ENCODE measurements at places on chromosomes 4 and X. TPM values are rescaled to one million over a fixed set of nuclear protein-coding genes. Genes with fewer than 3 reads are reported as not detected.
A peak's percentile ranks its signal among the peaks of the same experiment; 100 is the strongest.

DNA sequence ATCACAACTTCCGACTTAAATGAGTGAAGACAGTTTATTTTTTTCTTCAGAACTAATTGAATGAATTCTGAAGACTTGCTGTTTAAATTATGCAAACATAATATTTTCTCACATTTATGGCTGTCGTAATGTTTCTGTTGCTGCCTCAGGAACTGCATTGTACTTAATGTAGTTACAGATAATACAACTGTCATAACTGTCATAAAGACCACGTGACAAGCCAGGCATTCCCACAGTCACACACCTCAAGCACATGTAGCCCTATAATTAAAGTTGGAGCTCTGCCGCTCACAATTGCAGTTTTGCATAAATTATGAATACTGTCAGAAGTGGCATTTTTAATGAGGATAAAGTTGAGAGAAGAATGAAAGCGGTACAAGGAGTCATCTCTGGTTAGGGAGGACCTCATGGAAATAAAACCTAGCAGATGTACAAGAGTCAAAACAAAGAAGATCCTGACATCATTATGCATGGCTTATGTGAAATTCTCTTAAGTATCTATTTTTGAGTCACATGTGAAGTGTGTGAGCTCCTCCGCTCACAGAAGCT, 38.5 kb upstream of the GALNTL6 start:
- no peak for DNase-seq
- no peaks in the 10 kb centered on the region for H3K27me3 ChIP-seq
- H3K27ac ChIP-seq = no peak overlapping the region
- no peak overlapping the region for H3K4me3 ChIP-seq
- no peaks in the 10 kb centered on the region for H3K4me1 ChIP-seq
- H3K36me3 ChIP-seq = no peaks in the 10 kb centered on the region

The SORCS2 gene
- not detected for total RNA-seq

- peak; percentile 10 for DNase-seq
- H3K36me3 ChIP-seq = no peaks in the 10 kb centered on the region
- no peak overlapping the region for H3K27ac ChIP-seq
- no peak overlapping the region for H3K4me3 ChIP-seq
- no peaks in the 10 kb centered on the region for H3K27me3 ChIP-seq
Measured at GRCh38 chrX:7170898-7171297, 22.9 kb upstream of the PUDP start.

The SMIM14 gene
- 15.1 TPM for total RNA-seq

GRCh38 chr4:111671756-111672155, 473.5 kb upstream of the FAM241A start:
- no peaks in the 10 kb centered on the region for H3K36me3 ChIP-seq
- no peak overlapping the region for H3K4me3 ChIP-seq
- H3K4me1 ChIP-seq = no peaks in the 10 kb centered on the region
- H3K27me3 ChIP-seq = no peaks in the 10 kb centered on the region
- no peak overlapping the region for H3K27ac ChIP-seq

DNA sequence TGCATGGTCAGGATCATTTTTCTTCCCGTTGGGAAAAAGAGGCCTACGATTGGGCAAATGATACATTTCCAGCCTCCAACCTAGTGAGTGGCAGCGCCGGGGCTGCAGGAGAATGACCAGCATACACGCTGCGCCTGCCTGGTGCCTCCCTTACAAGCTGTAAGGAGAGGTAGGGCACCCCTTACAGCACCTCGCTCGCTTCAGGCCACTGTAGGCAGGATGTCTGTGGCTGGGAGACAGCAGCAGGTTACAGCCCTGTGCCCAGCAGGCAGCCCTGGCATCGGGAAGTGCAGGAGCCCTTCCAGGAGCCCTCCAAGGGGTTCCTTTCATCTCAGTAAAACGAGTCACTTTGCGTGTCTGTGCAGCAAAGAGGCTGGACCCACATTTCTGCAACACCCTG, 88.4 kb downstream of the EVC start:
- no peak for DNase-seq
- no peaks in the 10 kb centered on the region for H3K27me3 ChIP-seq
- H3K36me3 ChIP-seq = no peaks in the 10 kb centered on the region

- H3K4me1 ChIP-seq = peaks cover 14% of the 10 kb centered on the region
- no peaks in the 10 kb centered on the region for H3K36me3 ChIP-seq
- H3K27ac ChIP-seq = peak overlapping the region; percentile 36
- no peak for DNase-seq
Measured at GRCh38 chrX:155215443-155216178, 649 bp upstream of the VBP1 start.

The POU3F4 gene
- not detected for total RNA-seq

The SLC25A53 gene
- total RNA-seq = 5.7 TPM

GRCh38 chr4:106104276-106104675, 209.0 kb downstream of the NPNT start:
- H3K36me3 ChIP-seq = no peaks in the 10 kb centered on the region
- H3K4me3 ChIP-seq = no peak overlapping the region
- no peaks in the 10 kb centered on the region for H3K27me3 ChIP-seq
- no peak overlapping the region for H3K27ac ChIP-seq
- H3K4me1 ChIP-seq = no peaks in the 10 kb centered on the region

The EFHC2 gene
- total RNA-seq = not detected

GRCh38 chr4:148874331-148874730, 432.1 kb upstream of the NR3C2 start:
- no peak overlapping the region for H3K27ac ChIP-seq
- H3K4me1 ChIP-seq = no peaks in the 10 kb centered on the region
- H3K4me3 ChIP-seq = no peak overlapping the region
- no peaks in the 10 kb centered on the region for H3K27me3 ChIP-seq
- no peaks in the 10 kb centered on the region for H3K36me3 ChIP-seq

- no peak overlapping the region for H3K27ac ChIP-seq
- DNase-seq = no peak
- no peaks in the 10 kb centered on the region for H3K4me1 ChIP-seq
- H3K36me3 ChIP-seq = no peaks in the 10 kb centered on the region
- peaks cover 2% of the 10 kb centered on the region for H3K27me3 ChIP-seq
Measured at GRCh38 chr4:3759236-3759635, 6.9 kb upstream of the ADRA2C start.

- H3K4me1 ChIP-seq = no peaks in the 10 kb centered on the region
- DNase-seq = no peak
Measured at GRCh38 chrX:3299636-3300035, 46.8 kb downstream of the MXRA5 start.

DNA sequence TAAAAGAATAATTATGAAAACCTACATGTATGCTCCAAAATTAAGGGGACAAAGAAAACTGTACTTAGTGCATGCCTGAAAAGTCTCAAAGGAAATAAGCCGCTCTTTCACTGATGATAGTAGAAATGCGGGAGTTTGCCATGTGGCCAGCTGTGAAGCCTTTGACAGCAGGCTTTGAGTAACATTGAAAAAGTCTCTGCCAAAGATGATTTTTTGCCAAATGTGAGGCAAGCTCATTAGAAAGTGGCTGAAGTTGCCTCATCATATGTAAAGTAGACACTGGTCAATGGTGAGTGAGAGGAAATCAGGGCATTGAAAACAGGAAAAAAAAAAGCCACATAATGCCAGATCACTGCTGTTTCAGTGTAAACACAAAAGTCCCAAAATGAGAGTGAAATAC, 2360.1 kb downstream of the PCDH7 start:
- H3K27ac ChIP-seq = no peak overlapping the region
- no peak for DNase-seq
- no peaks in the 10 kb centered on the region for H3K36me3 ChIP-seq
- H3K4me1 ChIP-seq = no peaks in the 10 kb centered on the region
- H3K4me3 ChIP-seq = no peak overlapping the region

- no peak for DNase-seq
Measured at GRCh38 chrX:109785053-109785452, 52.0 kb upstream of the ACSL4 start.

The P2RY4 gene
- total RNA-seq = not detected

DNA sequence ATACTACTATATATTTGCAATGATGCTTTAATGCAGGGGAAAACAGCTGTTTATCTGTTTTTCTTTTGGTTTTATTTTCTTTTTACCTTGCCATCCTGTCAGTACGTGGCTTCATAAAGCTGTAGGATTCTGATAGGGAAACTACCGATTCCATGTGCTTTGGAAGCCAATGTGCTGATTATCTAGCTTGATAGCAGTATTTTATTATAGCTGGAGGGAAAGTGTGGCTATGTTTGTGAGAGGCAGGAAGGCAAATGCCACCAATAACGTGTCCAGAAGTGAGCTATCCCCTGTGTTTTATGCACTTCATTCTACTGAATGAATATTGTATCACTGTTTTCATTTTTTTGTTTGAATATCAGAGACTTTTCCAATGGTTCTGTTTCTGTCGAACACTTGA, 43.7 kb downstream of the IL15 start:
- no peaks in the 10 kb centered on the region for H3K36me3 ChIP-seq
- H3K4me3 ChIP-seq = no peak overlapping the region
- H3K27me3 ChIP-seq = no peaks in the 10 kb centered on the region
- peaks cover 14% of the 10 kb centered on the region for H3K4me1 ChIP-seq
- no peak overlapping the region for H3K27ac ChIP-seq

The ARX gene
- total RNA-seq = not detected

DNA sequence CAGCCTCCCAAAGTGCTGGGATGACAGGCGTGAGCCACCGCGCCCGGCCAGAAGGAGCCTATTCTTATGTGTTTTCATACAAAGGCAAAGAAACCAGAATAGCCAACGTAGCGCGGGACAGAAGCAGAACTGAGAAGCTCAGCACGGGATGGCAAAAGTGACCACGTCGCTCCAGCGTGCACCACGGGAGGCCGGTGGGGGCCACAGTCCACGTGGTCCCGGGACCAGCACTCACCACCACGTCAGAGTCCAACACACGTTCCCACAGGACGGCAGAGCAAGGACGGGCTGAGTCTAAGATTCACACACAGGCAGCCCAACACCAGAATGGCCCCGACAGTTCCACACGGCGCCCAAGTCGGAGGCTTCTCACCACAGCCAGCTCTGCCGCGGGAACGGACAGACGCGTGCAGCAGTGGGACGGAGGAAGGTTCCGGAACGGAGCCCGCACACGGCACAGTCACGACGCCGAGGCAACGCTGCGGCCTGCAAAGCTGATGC, 18.8 kb upstream of the GTPBP6 start:
- H3K4me1 ChIP-seq = no peaks in the 10 kb centered on the region
- no peaks in the 10 kb centered on the region for H3K27me3 ChIP-seq
- DNase-seq = no peak
- H3K36me3 ChIP-seq = no peaks in the 10 kb centered on the region

- H3K27ac ChIP-seq = no peak overlapping the region
- H3K27me3 ChIP-seq = no peaks in the 10 kb centered on the region
- peaks cover 13% of the 10 kb centered on the region for H3K4me1 ChIP-seq
- no peaks in the 10 kb centered on the region for H3K36me3 ChIP-seq
- no peak for DNase-seq
Measured at GRCh38 chr4:73770917-73771316, 30.5 kb downstream of the CXCL8 start.

Data from endothelial cell of umbilical vein (primary cell).